ENCODE measurements at places on chromosomes 1 and 21. TPM values are rescaled to one million over a fixed set of nuclear protein-coding genes. Genes with fewer than 3 reads are reported as not detected.

AMY2A gene
- total RNA-seq: not detected

KLF17 gene
- total RNA-seq: not detected

TEKT2 gene
- not detected for total RNA-seq

ERICH3 gene
- not detected for total RNA-seq

SPATA45 gene
- total RNA-seq: not detected

MAN1A2 gene
- 28.9 TPM for total RNA-seq
